Foreskin keratinocyte (primary cell): ENCODE measurements at places on chromosomes 11 and 22.

DNA sequence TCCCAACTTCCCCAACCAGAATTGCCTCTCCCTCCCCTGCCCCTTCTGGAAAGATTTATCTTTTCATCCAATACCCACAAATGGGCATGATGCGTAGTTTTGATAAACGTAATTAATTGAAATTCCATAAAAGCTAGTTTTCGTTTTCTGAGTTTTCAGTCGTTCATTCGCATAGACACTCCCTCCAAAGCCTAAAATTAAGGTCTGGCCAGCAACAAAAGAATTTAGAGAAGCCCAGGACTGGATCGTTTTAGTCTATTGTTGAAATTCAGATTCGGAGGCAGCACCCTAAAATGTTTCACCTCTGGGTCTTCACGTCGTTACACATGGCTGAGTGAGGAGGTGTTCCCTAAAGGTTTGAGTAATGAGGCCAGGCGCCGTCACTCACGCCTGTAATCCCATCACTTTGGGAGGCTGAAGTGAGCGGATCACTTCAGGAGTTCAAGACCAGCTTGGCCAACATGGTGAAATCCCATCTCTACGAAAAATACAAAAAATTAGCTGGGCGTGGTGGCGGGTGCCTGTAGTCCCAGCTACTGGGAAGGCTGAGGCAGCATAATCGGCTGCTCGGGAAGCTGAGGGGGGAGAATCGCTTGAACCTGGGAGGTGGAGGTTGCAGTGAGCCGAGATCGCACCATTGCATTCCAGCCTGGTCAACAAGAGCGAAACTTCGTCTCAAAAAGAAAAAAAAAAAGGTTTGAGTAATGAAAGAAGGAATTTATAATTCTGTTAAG lies 589 bp upstream of the NDUFC2 start:
- no peak for DNase-seq

GRCh38 chr22:49413551-49413950 lies 414.1 kb downstream of the BRD1 start:
- DNase-seq: no peak

DNA sequence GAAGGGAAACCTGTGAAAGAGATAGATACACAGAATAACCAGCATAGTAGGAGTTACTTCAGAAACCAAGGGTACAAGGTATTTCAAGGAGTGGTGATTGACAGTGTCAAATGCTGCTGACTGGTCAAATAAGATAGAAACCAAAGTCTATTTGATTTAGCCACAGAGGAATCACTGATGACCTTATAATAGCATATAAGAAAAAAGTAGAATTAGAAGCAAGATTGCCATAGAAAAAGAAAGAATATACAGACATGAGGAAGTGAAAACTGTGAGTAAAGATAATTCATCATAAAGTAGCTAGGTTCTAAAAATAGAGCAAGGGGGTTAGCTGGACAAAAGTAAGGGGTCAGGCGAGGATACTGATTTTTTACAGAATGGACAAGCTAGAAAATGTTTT lies 14.2 kb downstream of the ZBTB44 start:
- no peak for DNase-seq

DNA sequence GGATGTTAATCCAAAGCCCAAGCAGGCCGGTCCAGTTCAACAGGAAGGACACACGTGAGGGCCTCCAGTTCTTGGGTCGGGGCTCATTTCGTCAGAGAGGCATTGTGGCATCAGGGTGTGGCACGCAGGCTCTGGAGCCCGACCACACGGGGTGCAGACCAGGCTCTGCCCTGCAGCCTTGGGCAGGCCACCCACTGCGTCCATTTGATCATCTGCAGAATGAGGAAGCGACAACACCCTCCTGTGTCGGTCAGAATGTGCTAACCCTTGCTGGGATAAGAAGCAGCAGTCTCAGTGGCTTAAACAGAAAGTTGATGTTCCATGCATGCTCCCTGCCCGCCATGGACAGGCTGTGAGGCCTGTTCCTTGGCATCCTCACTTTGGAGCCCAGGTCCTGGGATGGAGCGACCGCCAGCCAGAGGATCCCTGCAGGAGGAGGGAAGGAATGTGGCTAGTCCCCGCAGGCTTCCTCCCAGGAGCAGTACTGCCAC lies 10.8 kb downstream of the RIBC2 start:
- DNase-seq: no peak

- DNase-seq: no peak
These were observed 21.5 kb downstream of the PLEKHB1 start for GRCh38 chr11:73667891-73668290.

- no peak for DNase-seq
These were observed 13.8 kb downstream of the OLFML1 start for GRCh38 chr11:7499081-7499480.
